ENCODE measurements at places on chromosomes 1 and 21.

DNA sequence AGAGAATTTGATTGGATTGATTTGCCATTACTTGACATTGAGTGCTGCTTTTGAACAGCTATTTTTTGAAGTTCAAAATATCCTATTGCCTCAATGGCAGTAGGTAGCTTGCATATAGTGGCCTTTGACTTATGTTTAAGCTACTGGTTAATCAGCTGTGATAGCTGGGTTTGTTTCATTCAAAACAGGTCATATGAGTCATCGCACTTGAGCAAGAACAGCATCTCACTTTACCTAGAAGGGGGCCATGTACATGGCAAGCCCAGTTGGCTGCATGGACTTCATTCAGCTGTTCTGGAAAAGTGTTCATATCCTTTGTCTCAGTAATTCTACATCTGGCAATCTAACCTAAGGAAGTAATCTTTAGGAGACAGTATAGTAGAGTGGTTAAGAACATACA is 29.0 kb upstream of the ARID1A start:
- no peak for DNase-seq

DNA sequence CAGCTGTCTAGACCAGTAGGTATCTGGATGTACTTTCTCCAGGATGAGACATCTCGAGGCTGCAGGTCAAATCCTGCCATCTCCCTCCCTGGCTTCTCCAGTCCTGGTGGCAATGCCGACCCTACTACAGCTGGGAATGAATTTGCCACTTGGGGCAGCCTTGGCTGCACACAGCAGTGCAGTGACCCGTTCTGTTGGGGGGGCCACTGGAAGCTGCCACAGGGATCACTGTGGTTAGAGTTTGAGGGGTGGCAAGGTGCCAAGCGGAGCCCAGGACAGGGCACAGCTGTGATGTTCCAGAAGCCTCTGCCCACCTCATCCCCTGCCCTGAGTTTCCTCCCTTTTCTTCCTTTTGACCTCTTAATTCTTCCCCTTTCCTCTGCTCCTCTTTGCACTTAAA is 17.1 kb downstream of the COL6A2 start:
- DNase-seq = no peak

GRCh38 chr1:93807311-93807930 is 71.6 kb downstream of the DNTTIP2 start:
- DNase-seq = no peak

GRCh38 chr1:198096390-198096789 is 60.4 kb upstream of the NEK7 start:
- DNase-seq = no peak

GRCh38 chr1:227793079-227793947 is 22.2 kb upstream of the PRSS38 start:
- DNase-seq = no peak

DNA sequence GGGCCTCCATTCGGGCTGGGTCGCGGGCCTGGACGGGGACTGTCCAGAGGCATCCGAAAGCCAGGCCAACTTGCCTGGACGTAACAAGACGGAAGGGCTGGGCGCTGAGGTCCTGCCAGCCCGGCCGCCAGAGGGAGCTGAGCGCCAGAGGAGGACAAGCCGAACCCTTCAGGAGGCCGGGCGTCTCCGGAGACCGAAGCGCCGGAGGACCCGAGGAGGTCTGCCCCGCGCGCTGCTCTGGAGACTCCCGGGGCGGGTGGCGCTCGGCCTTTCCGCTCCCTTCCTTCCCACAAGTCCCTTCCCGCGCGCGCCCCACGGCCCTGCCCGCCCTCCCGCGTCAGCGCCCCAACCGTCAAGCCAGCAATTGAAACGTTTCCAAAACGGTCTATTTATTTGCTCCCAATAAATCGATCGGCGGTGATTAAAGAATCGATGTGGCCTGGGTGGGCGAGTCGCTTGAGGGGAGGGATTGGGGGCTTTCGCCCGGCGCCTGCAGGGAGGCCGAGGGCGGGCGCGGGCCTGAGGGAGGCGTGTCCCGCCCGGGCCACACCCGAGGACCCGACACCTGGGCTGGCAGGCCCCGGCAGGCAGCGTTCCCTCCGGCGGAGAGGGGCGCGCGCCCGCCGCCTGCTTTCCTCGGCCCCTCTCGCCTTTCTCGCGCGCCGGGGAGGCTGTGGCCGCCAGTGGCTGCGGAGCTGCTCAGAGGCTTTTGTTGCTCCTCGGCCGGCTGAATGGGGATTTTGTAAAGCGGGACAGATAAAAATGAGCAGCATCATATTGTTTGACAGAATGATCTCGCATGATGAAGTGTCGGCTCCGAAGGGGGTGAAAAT is 5.2 kb upstream of the FOXD3 start:
- DNase-seq = no peak

DNA sequence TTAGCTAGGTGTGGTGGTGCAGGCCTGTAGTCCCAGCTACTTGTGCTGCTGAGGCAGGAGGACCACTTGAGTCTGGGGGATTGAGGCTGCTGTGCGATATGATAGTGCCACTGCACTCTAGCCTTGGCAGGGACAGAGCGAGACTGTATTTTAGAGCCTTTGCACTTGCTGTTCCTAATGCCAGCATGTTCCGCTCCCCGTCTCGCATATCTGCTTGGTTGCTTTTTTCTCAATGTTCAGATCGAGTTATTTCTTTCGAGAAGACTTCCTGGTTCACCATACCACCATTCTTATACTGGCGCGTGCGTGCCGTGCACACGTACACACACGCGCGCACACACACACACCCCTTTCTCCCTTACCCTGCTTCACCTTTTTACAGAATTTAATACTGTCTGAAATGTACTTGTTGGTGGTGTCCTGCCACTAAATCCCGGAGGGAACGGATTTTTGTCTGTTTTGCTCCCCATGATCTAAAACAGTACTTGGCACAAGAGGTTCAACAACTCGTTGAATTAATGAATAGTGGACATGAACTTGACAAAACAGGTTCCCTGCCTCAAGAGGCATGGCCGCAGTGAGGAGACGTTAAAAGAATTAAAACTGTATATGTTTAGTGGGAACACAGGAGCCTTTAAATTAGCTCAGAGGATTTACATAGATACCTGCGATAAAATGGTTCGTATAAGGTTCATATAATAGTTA is 1.1 kb upstream of the RPRD2 start:
- DNase-seq = peak; percentile 53

- no peak for DNase-seq
Observed at GRCh38 chr1:64527165-64527564, 57.2 kb downstream of the CACHD1 start.

- no peak for DNase-seq
Observed at GRCh38 chr1:177223359-177223758, 52.6 kb downstream of the BRINP2 start.

- DNase-seq = no peak
Observed at GRCh38 chr1:63877816-63878215, 104.0 kb downstream of the ROR1 start.

GRCh38 chr1:110636149-110636935 is 30.2 kb upstream of the KCNA2 start:
- no peak for DNase-seq

GRCh38 chr1:47818682-47819573 is 178.3 kb downstream of the TRABD2B start:
- no peak for DNase-seq

DNA sequence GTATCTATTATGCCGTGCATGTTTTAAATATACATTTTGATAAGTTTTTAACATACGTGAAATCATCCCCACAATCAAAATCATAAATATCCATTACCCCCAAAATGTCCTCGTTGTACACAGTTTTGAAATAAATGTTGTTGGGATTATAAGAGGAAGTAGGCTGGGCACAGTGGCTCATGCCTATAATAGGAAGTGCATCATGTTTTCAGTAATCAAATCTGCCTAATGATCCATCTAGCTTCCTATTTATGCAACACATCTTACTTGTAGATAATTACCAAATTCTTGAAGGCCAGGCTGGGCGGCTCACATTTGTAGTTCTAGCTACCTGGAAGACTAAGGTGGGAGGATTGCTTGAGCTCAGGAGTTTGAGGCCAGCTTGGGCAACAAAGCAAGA is 15.0 kb upstream of the IFNGR2 start:
- no peak for DNase-seq

DNA sequence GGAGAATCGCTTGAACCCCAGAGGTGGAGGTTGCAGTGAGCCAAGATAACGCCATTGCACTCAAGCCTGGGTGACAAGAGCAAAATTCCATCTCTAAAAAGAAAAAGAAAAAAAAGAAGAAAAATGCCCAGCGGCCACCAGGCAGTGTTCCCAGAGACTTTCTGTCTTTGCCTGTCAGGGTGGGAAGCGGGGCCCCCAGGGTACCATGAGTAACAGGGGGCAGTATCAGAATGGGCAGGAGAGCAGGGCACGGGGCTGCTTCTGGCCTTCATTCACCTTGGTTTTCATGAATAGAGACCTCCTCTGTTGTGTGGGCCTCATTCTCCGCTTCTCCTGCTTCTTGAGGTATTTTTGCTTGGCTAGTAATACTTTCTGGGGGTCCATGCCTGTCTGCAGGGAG is 20.4 kb downstream of the SLC26A9 start:
- no peak for DNase-seq

DNA sequence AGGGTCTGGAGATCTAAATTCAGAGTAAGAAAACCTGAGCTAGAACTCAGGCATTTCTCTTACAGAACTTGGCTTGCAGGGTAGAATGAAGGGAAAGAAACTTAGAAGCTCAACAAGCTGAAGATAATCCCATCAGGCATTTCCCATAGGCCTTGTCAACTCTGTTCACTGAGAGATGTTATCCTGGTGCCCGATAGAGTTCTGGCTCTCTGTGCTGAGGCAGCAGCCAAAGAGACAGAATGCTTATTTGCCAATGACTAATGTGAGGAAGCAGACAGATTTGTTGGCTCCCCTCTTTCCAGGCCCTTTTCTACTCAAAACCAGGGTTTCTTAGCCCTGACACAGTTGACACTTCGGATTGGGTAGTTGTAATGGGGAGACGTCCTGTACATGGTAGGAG is 22.3 kb upstream of the TRIM45 start:
- no peak for DNase-seq

DNA sequence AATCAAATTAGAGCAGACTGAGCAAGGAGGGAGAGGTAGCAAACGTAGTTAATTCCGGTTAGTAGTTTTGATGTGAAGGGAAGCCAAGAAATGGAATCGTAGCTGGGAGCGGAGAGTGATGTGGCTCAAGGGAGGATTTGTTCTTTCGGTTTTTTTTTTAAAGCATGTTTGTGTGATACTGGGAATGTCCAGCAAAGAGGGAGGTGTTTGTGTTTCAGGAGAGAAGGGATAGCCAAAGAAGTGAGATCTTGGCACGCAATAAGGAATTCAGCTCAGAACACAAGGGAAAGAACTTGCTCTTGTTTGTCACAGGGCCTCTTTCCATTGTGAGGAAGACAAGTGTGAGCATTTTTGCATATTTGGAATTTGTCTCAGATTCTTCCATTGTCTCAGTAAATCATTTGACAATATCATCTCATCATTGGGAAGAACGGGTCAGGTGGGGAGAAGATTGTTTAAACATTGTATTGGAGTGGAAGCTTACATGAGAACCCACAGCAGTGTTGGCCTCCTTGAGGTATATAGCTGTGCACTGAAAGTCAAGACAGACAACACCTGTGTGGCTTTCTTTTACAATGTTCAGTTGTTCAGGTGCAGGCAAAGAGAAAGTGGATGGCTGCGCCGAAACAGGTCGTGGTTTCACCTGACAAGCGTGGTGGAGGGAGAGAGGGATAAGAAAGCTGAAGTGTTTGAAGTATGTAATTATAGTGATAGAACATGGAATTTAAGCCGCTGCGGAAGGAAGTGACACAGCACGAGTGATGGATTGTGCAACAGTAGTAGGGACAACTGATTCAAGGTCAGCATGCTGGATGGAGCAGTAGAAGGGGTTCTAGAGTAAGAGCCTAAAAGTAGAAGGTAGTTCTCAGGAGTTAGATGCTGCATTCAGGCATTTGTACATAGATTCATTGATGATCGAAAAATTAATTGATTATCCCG is 25.4 kb downstream of the FMN2 start:
- no peak for DNase-seq
